ENCODE measurements at places on chromosomes 2 and 18.

GRCh38 chr2:185990861-185991525, 252.4 kb downstream of the FSIP2 start:
- no peak for DNase-seq

DNA sequence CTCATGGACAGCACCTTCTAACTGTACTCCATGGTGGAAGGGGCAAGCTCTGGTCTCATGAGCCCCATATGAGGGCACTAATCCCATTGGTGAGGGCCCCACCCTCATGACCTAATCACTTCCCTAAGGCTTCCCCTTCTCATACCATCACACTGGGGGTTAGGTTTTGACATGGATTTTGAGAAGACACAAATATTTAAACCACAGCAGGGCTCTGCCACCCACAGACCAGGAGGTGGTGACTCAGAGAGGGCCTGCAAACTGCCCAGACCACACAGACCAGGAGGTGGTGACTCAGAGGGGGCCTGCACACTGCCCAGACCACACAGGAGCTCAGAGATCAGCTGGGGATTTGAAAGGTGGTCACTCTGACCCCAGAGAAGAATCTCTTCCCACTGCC, 222.0 kb downstream of the KLHL29 start:
- DNase-seq = no peak

DNA sequence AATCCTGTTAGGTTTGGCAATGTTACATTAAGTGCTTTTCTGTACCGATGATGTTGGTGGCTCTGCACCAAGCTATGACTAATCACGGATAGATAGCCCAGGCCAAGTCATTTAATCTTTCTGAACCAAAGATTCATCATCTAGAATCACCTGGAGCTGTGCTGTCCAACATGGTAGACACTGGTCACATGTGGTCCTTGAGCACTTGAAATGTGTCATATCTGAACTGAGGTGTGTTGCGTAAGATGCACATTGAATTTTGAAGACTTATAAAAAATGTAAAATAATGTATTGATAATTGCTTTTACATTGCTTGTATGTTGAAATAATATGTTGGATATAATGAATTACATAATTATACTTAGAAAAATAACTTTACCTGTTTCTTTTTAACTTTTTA, 39.8 kb upstream of the NXPH2 start:
- no peak for DNase-seq

DNA sequence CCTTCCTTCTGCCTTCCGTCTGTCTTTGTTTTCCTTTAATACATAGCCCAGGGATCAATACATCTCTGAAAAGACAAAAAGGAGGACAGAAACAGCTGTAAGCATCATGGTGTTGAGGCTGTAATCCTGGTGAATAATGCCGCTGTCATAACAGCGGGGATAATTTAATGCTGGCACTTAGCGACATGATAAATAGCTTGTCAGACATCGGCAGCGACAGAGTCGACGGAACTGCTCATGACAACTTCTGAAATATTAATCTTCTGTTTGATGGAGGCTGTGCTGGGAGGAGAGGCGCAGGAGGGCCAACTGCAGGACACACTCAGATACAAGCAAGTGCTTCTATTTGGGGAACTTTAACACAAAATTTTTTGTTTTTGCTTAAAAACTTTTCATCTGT, 602.2 kb downstream of the GALR1 start:
- DNase-seq = no peak

DNA sequence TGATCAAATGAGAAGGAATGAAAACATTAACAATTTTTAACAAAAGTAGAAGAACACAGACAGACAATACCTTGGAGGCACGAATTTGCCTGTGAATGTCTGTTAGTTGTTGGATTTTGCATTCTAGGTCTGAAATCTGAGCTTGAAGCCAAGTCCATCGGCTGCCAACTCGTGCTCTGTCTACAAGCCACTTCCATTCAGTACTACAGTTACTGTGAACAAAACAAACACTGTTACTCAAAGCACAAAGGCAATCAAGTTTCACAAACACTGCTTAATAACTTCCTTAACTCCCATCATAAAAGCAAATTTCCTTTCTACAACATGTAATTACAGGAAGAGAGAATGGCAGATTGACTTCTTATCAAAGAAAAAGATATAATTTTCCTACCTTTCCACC, 42.2 kb downstream of the KANSL1L start:
- DNase-seq = no peak

- no peak for DNase-seq
Measured at GRCh38 chr18:77765468-77765867, 515.8 kb downstream of the GALR1 start.

DNA sequence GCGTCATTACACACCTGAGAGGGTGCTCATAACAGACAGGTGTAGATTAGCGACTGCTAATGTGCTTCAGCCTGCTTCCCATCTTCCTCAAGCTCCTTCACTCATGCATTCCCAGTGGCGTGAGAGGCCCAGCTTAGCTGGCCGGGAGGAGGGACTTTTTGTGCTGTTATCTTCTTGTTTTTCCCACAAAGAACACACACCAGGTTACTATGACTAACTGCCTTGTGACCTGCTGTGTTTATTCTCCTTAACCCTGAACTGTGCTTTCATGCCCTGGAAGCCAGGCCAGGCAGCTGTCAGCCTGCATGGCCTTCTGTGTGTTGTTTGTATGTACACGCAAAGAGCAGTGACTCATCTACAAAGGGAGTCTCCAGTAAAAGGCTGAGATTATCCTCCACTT, 143.8 kb downstream of the PIEZO2 start:
- DNase-seq = no peak

DNA sequence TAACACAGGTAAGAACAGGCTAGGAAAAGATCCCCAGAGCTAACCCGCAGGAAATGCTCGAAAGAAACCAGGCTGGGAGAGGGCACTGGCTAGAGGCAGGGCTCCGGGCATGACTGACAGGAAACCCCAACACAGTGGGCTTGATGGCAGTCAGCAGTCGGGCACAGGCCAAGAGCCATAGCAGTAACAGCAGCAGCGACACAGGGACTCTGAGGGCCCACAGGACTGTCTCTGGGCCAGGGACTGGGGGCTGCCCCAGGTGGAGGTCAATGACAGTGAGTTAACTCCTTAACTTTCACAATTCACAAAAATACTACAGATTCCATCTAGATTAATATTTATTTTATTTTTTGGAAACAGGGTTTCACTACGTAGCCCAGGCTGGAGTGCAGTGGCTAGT, 37.3 kb upstream of the ASPRV1 start:
- DNase-seq = no peak

- DNase-seq = no peak
Measured at GRCh38 chr2:173997753-173998152, 32.6 kb upstream of the SP3 start.

DNA sequence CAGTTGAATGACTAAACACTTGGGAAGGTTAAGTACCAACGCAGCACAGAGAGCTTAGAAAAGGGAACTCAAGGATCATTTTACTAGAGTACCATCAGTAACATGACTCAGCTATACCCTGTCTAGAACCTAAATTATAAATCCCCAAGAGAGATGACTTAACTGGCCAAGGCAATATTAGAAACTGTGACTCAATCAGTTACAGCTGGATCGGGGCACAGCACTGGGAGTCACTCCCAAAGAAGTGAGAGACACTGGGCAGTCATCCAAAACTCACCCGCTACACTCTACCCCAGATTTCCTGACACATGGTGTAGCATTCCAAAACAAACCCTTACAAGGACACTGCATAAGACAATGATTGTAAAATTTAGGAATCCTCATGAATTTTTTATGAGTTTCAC, 17.7 kb downstream of the IWS1 start:
- no peak for DNase-seq

- no peak for DNase-seq
Measured at GRCh38 chr2:65397122-65397521, 35.3 kb downstream of the SPRED2 start.

- no peak for DNase-seq
Measured at GRCh38 chr2:235293061-235293460, 200.8 kb upstream of the AGAP1 start.

GRCh38 chr2:206305523-206306245, 31.2 kb downstream of the ZDBF2 start:
- DNase-seq = no peak

DNA sequence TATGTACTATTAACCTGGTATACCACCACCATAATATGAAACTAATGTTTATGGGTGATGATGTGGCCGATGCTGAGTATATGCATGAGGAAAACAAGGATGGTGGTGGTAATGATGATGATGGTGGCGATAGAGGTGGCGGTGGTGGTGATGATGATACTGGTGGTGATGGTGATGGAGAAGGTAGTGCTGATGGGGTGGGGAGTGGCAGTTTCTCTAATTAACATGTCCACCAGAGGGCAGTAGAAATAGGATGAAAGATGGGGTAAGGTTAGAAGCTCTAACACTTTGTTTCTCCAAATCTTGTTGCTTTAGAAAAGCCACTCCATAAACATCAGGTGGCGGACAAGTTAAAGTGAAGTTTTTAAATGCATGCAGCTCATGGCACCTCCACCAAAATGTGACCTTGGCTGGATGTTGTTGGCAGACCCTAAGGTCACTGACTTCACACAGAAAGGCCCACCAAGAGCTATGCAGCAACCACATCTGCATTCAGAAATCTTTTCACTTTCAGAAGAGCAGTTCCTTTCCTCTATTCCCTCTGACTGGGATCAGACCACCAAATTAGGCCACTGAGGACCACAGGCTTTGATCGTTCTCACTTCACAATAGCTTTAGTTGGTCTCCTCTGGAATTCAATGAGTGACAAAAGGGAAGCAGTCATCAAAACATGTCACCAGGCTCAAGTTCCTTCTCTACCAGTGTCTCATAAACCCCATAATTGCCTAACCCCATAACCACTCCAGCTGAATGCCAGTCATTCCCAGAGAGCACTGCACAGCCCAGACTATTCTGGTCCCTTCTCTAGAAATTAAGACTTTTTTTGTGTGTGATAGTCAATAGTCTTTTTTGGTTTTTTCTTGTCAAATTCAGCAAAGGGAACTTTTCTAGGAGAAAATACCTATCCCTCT, 7.5 kb upstream of the BCL11A start:
- DNase-seq = no peak

DNA sequence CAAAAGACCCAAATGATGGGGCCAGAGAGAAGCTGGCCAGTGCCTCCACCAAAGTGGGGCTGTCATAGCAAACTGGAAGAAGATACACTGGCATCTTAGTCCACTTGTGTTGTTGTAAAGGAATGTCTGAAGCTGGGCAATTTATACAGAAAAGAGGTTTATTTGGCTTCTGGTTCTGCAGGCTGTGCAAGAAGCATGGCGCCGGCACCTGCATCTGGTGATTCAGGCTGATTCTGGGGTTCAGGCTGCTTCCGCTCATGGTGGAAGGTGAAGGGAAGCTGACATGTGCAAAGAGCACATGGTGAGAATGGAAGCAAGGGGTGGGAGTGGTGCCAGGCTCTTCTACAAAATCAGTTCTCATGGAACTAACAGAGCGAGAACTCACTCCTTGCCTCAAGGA, 135.9 kb upstream of the TWIST2 start:
- DNase-seq = no peak

GRCh38 chr2:113986762-113987290, 96.9 kb downstream of the ACTR3 start:
- DNase-seq = no peak

GRCh38 chr2:85318222-85319074, 9.3 kb downstream of the TGOLN2 start:
- no peak for DNase-seq

GRCh38 chr2:136185981-136186776, 68.2 kb upstream of the CXCR4 start:
- no peak for DNase-seq

DNA sequence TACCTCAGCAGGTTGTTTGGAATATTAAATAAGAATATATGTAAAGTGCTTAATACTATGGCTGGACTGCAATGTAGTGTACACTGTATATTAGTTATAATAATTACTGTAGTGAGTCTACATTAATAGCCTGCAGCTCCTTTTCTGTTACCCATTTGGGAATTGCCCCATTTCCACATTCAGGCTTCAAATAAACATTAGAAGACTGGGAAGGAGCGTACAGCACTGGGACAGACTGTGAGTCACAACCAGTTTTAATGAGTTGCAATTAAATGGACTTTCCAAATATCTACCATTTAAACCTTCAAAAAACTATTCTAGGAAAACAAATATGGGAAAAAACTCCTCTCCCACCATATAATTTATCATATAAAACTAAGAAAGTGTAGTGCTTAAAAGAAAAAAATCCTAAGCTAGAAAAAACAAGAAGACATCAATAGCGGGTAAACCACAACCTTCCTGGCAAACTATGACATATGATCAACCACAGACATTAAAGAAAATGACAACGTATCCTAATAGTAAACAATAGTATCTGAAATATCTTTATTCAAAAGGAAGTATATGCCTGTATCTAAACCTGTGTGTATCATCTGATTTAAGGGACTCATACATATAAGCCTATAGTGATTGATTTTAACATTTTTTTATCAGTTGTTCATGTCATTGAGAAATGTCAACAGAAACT, 86.1 kb downstream of the TRIP12 start:
- no peak for DNase-seq

GRCh38 chr2:191933307-191934105, 86.6 kb upstream of the CAVIN2 start:
- DNase-seq = no peak

DNA sequence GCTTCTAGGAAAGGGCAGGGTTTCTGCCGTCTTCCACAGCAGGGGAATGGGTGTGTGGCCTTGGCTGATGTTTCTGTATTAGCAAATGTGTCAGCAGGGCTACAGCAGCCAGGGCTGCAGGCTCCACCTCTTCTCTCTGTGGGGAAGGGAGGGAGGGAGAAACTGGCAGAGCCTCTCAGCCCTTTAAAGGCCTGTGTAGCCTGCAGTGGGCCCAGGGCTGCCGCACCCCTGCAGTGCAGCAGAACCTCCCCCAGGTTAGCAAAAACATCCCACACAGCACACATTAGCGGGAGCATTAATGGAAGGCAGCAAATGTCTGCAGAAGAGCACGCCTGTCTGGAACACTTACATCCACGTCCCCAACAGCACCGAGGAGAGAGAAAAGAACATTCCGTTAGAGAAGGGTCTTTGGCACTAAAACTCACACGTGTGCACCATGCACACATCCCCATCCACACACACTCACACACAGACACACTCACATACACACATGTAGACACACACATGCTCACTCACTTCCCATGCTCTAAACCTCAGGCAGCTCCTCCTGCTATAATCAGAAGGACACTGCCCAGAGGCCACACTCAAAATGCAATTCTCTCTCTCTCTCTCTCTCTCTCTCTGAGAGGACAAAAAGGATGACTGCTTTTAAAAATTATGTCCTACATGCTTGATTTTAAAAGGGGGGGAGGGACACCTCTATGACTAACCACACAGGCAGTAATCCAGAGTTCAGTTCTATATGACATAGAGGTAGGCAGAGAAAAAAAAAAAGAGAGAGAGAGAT, 24.1 kb downstream of the MRPL35 start:
- DNase-seq = no peak

- no peak for DNase-seq
Measured at GRCh38 chr2:149877913-149878312, 290.3 kb upstream of the MMADHC start.

- no peak for DNase-seq
Measured at GRCh38 chr2:19195661-19196060, 162.8 kb downstream of the OSR1 start.

- DNase-seq = no peak
Measured at GRCh38 chr2:150485871-150486538, 1.5 kb downstream of the RND3 start.

- no peak for DNase-seq
Measured at GRCh38 chr2:184598316-184599053, at the start of gene ZNF804A. Gene ZNF804A (plus strand): TSS chr2:184598529. CDS start chr2:184598960, 431 bp downstream.

Data from stimulated activated CD4-positive, alpha-beta T cell treated with anti-CD3 and anti-CD28 coated beads, TNF-alpha, amount 100 ng/mL, for 4 hours (primary cell).